ENCODE measurements at places on chromosomes 5 and 9.
A peak's percentile ranks its signal among the peaks of the same experiment; 100 is the strongest.

DNA sequence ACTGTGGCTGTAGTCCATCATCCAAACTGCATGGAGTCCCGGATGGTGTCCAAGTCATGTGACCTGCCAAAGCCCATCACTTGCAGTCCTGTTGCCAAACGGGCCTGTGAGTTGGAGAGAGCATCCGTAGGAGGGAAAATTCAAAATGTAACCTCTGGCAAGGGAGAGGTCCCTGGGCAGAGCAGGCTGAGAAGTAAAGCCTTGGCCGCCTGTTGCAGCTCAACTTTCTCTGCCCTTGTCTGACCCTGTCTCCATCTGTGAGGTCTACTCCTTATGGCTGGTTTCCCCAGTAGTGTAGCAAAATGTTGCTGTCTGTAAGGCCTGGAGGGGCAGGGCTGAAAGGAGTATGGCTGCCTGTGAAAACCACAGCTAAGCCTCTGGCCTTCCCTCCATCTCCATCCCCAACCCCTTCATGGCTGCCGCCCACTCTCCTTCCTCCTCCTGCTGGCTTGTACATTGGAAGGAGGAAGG is 163.5 kb downstream of the SEMA6A start:
- DNase-seq: peak; percentile 46
- no peaks in the 10 kb centered on the region for H3K27me3 ChIP-seq
- H3K27ac ChIP-seq: no peak overlapping the region
- no peak overlapping the region for H3K4me3 ChIP-seq

GRCh38 chr5:134435560-134435959 is 23.9 kb upstream of the CDKN2AIPNL start:
- peaks cover 16% of the 10 kb centered on the region for H3K4me1 ChIP-seq
- no peaks in the 10 kb centered on the region for H3K27me3 ChIP-seq
- H3K27ac ChIP-seq: no peak overlapping the region
- no peak overlapping the region for H3K4me3 ChIP-seq

DNA sequence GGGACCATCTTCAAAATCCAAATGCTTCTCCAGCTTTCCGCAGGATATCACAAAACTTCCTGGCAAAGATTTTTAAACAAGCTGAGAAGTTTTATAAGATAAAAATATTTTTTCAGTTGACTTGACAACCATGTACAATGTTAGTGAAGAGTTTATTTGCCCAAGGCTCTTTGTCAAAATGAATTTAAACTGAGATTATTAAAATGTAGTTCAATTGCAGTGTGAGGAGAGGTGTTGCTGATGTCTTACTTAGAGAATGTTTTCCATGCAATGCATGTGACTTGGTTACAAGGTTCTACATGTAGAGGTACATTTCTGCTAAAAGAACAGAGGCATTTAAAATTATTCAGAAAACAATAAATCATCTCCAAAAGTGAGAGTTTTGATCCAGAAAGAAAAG is 131.4 kb upstream of the MINAR2 start:
- no peak overlapping the region for H3K4me3 ChIP-seq
- H3K4me1 ChIP-seq: no peaks in the 10 kb centered on the region
- H3K27me3 ChIP-seq: no peaks in the 10 kb centered on the region
- H3K36me3 ChIP-seq: peaks cover 6% of the 10 kb centered on the region
- H3K27ac ChIP-seq: no peak overlapping the region

GRCh38 chr5:126801992-126802294 is 25.0 kb downstream of the LMNB1 start:
- no peaks in the 10 kb centered on the region for H3K4me1 ChIP-seq
- H3K4me3 ChIP-seq: no peak overlapping the region
- H3K36me3 ChIP-seq: peaks cover 12% of the 10 kb centered on the region
- H3K27ac ChIP-seq: no peak overlapping the region
- no peaks in the 10 kb centered on the region for H3K27me3 ChIP-seq
- peak; percentile 79 for DNase-seq

- no peaks in the 10 kb centered on the region for H3K36me3 ChIP-seq
- DNase-seq: no peak
- no peaks in the 10 kb centered on the region for H3K4me1 ChIP-seq
- no peak overlapping the region for H3K4me3 ChIP-seq
- no peaks in the 10 kb centered on the region for H3K27me3 ChIP-seq
Observed at GRCh38 chr5:131883984-131884383, 61.5 kb downstream of the MEIKIN start.

GRCh38 chr9:77906991-77907390 is 124.6 kb downstream of the GNAQ start:
- H3K4me1 ChIP-seq: peaks cover 12% of the 10 kb centered on the region
- no peaks in the 10 kb centered on the region for H3K36me3 ChIP-seq
- no peak for DNase-seq
- no peak overlapping the region for H3K27ac ChIP-seq

DNA sequence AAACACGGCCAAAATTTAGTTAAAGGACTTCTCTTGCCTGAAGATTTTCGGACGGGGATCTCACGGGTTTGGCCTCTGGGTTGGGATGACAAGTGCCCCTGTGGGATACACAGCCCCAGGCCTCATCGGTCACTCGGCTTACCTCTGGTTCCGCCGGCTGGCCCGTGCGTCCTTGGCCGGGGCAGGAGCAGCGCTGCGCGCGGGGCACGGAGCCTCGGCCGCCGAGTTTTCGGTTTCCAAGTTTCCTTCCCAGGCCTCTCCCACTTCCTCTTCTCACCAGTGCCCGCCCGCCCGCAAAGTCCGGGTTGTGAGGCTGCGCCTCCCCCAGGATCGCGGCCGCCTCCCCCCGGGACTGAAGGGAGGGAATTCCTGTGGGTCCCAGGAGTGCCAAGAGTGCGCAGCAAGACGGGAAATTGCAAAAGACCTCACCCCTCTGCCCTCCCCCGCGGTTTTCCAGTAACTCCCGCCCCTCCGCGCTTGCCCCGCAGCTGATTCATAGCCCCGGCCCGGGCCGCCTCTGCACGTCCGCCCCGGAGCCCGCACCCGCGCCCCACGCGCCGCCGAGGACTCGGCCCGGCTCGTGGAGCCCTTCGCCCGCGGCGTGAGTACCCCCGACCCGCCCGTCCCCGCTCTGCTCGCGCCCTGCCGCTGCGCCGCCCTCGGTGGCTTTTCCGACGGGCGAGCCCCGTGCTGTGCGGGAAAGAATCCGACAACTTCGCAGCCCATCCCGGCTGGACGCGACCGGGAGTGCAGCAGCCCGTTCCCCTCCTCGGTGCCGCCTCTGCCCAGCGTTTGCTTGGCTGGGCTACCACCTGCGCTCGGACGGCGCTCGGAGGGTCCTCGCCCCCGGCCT is at the start of gene OSMR:
Gene OSMR (plus strand): TSS at position 487 of the 853 bp plus-strand sequence. CDS start 23,033 bp downstream, outside the sequence.
- H3K4me1 ChIP-seq: no peaks in the 10 kb centered on the region
- H3K27ac ChIP-seq: no peak within 1 kb of the TSS
- H3K36me3 ChIP-seq: no peaks in the 10 kb centered on the region
- peaks cover 56% of the 10 kb centered on the region for H3K27me3 ChIP-seq

- H3K36me3 ChIP-seq: no peaks in the 10 kb centered on the region
- no peak overlapping the region for H3K27ac ChIP-seq
- DNase-seq: no peak
- H3K4me3 ChIP-seq: no peak overlapping the region
Observed at GRCh38 chr5:60835554-60835953, 8.5 kb downstream of the ELOVL7 start.

DNA sequence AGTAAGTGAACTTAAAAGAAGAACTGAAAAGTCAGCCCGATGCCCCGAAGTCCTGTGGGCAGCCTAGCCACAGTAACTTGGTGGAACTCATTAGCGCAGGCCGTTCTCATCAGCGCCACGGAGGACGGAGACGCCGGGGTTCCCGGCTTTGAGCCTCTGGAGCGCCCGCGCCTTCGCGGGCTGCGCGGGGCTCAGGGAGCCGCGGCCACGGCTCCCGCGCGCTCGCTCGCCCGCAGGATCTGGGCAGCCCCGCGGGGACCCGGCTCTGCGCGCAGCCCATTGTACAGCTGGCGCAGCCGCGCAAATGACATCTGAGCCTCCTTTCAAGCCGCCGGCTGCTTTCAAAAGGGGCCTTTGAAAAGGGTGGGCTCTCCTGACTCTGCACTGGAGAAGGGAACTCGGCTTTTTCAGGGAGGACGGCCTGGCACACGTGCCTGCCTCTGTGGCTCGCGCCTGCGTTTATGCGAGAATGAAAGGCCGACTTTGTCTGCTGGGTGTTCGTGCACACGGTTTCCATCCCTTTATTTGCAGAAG is 40.7 kb downstream of the TLR4 start:
- H3K27me3 ChIP-seq: peaks cover 8% of the 10 kb centered on the region
- H3K27ac ChIP-seq: no peak overlapping the region
- peak overlapping the region; percentile 15 for H3K4me3 ChIP-seq

DNA sequence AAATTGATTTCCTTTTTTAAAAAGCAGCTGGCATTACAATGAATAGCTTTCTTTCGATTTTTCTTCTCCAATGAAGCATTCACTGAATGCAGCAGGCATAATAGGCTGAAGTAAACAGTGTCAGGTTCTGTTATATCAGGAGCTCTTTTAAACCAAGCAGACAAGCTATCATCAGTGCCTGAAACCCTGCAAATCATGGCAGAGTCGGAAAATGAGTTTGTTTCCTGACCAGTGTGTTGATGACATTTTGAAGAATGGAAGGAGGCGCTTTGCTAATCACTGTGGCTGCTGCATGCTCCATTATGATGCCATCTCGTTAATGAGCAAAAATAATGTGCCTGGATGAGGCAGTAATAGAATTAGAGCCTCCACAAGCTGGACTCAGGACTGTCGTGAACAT is 284.5 kb downstream of the ZNF608 start:
- peaks cover 20% of the 10 kb centered on the region for H3K4me1 ChIP-seq
- H3K36me3 ChIP-seq: no peaks in the 10 kb centered on the region
- no peaks in the 10 kb centered on the region for H3K27me3 ChIP-seq
- no peak for DNase-seq

DNA sequence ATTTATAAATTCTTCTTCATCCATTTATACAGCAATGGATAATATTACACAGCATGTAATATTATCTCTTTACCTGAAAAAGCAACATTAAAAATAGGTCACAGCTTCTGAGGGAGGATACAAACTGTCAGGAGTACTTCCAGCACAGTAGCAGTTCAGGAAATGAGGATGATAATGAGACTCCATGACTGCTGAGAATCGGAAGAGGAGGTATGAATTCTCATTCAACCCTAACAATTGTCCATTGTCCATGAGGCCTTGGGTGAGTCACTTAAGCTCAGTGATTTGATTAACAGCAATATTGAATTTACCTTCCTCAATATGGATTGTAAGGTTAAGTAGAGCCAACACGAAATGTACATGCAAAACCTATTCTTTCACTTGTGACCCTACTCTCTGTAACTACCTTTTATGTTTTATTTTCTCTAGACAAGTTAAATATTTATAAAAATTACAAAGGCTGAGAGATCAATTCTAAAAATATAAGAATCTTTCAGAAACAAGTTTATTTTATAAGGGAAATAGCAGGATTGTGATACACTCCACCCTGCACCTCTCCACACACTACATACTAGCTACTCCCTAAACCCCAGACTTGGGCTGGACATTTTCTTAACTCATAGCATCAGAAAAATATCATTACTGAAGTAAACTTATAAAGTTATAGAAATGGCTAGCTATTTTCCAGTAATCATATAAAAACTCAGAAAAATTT is 159.1 kb upstream of the ACOT12 start:
- peak; percentile 32 for DNase-seq
- no peak overlapping the region for H3K4me3 ChIP-seq
- no peaks in the 10 kb centered on the region for H3K27me3 ChIP-seq
- no peaks in the 10 kb centered on the region for H3K4me1 ChIP-seq
- no peaks in the 10 kb centered on the region for H3K36me3 ChIP-seq

DNA sequence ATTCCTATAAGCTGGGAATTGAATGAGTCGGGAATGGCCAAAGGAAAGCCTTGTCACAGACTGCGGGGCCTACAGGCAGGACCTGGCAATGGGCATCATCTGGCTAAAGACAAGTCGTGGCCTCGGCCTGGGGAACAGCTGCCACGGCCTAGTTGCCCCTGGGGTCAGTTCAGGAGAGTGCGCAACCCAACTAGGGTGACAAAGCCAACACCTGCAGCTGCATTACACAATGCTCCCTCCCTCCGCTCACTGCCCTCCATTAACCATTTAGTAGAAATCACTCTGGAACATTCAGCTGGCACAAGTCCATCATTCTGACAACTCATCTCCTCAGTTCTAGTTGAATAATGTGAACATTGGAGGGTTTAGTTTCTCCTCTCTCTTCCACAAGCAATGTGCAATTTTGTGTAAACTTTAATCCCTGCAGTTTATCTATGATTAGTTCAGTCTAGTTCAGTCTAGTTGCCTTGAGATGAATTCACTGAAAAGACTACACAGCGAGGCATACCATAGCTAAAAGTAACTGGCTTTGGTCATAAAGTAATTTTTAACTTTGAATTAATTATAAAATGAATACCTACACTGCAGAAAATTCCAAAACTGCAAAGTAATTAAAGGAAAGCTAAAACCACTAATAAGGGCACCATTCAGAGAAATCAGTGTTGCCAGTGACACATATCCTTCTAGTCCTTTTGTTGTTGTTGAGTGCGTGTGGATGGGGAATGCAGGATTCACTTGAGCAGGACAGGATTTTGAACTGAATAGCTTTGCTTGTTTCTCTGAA is 5.1 kb downstream of the GLDC start:
- DNase-seq: no peak
- no peak overlapping the region for H3K4me3 ChIP-seq

- no peak overlapping the region for H3K4me3 ChIP-seq
- H3K4me1 ChIP-seq: no peaks in the 10 kb centered on the region
- DNase-seq: no peak
- H3K36me3 ChIP-seq: peaks cover 11% of the 10 kb centered on the region
- no peaks in the 10 kb centered on the region for H3K27me3 ChIP-seq
Observed at GRCh38 chr5:160064995-160065614, 54.1 kb downstream of the PWWP2A start.

DNA sequence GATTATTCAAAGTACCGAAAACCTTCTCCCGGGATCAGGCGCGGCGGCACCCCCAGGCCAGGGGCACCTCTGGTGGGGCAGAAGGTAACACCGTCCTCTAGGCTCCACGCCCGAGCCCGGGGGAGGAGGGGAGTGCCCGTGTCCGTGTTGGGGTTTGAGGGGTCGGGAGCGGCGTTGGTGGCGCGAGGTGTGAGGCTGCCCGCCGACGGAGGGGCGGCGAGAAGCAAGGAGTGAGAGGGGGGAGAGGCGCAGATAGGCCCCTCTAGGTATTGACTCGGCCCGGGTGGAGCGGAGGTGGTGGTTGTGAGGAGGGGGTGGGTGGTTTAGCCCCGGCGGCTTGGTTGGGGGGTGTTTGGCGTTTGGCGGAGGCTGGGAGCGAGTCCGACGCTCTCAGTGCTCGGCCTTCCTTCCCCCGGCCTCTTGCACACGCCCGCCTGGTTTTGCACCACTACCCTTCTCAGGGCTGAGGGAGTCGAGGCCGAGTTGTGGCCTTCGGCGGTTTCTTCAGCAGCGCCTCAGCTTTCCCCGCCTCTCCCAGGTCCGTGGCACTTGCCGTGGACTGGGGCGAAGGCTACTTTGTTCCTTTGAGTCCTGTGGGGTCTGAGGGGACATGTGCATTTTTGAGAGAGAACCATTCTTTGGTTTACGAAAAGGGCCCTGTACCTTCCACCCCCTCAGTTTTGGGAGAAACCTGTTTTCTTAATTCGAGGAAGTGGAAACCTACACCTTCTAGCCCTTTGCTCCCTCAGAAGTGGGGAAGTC is 450 bp downstream of the GPBP1 start:
- DNase-seq: peak; percentile 51
- H3K4me1 ChIP-seq: peaks cover 20% of the 10 kb centered on the region
- H3K27ac ChIP-seq: peak overlapping the region; percentile 99
- H3K36me3 ChIP-seq: no peaks in the 10 kb centered on the region
- H3K4me3 ChIP-seq: peak overlapping the region; percentile 58

- H3K4me3 ChIP-seq: no peak overlapping the region
- H3K27me3 ChIP-seq: peaks cover 29% of the 10 kb centered on the region
- no peaks in the 10 kb centered on the region for H3K36me3 ChIP-seq
- no peak overlapping the region for H3K27ac ChIP-seq
Observed at GRCh38 chr5:56961746-56962145, 9.8 kb upstream of the MIER3 start.
